ENCODE measurements at places on chromosomes 1 and 21.

DNA sequence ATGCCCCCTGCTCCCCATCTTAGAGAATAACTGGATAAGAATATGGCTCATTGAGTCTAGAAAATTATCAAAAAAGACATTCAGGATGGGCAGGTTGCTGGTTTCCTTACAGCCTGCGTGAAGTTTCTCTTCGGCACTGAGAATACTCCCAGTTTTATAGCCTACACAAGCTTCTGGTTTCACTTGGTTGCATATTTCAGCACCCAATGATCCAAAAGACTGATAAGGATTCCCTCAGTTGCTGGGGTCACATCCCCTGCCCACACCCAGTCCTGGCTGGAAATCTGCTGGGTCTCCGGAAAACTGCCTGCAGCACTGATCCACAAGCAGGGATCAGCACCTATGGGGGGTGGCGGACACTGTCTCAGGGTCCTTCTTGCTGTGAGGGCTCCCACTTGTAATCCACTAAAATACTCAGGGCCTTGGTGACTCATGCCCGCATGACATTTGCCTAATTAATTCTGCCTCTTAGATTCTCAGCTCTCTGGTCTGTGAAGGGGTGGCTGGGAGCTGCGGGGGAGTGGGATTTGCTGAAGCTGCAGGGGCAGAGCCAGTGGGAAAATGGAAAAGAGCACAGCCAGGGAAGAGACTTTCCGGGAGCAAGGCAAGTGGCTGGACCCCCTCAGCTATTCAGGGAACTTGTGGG lies 142.5 kb downstream of the ZNF648 start:
- DNase-seq, result no peak

DNA sequence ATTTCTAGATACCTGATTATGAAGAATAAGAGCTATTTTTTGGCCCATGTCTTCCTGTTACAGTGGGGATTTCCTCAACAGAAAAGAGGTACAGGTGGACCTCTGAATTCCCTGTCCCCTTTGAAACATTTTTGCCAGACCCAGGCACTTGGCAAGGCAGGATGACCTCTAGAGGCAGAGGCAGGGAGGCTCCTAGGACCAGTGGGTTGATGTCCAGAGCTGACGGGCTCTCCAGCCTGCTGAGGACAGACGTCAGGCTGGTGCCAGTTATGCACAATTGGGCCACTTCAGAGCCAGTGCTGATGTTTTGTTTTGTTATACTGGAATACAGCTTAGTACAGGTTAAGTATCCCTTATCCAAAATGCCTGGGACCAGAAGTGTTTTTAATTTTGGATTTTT lies 18.5 kb upstream of the A3GALT2 start:
- DNase-seq, result no peak

DNA sequence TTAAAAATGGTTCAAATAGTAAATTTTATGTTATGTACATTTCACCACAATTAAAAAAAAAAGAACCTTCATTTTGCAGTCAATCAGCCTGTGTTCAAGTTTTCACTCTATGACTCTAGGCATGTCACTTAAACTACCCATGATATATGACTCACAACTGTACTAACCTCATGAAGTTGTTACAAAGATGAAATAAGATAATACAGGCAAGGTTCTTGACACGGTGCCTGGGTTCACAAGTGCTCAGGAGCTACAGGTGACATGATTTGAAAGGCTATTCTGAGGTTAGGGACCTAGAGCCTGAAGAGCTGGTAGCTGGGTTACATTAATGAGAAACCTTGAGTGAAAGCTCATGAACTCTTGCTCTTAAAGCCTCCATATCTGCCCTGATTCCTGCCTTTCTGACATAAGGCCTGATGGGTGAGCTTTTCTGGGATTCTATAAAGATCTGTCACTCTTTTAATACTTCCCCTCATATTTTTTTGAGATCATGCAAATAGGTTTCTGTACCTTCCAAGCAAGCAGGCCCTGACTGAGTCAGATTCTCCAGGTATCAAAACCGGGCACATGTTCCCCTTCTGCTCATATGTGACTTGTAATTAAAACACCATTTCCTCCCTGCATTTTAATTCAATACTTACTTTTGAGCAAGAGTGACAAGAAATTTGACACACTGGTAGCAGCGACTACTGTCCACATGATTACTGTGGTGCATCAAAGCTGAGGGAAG lies 34.0 kb downstream of the PCSK9 start:
- no peak for DNase-seq

DNA sequence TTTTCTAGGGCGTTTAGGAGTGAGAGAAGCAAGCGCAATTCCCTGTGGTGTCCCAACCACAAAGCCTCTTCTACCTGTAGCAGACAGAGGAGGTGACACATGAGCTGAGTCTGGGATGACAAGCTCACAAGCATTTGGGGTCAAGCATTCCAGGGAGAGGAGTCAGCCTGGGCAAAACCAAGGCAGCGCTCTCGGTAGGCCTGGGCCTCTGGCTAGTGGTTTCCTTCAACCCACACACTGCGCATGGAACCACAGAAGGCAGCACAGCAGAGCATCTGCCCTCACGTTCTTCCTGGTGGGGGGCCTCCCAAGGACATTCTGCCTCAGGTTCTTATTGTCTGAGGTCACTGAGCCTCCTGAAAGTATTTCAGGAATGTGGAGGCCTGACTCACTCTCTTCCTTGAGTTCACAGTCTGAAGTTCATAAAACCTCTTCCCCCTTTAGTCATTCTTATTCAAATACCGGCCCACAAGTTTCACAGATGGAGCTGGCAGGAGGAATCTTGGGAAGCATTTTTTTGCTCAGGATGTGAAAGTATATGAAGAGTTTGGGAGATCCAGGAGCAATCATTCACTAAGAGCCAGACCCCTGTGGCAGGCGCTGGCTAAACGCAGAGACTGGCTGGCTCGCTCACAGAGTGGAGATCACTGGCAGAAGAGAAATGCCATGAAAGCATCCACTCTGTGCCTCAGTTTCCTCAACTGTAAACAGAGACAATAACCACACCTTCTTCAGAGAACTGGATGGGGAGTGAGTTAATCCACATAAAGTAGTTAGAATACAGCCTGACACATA lies 26.8 kb downstream of the CCN1 start:
- DNase-seq, result no peak

- DNase-seq, result no peak
These were observed 7.5 kb upstream of the PLCH2 start for GRCh38 chr1:2468540-2468939.
